Muscle of leg (tissue), 16 donors: ENCODE measurements at places on chromosomes 12 and 14. TPM values are rescaled to one million over a fixed set of nuclear protein-coding genes. Genes with fewer than 3 reads are reported as not detected.

CBLN3 gene
- total RNA-seq: 1.2 TPM

USP44 gene
- total RNA-seq: 3.4 TPM

CLEC4D gene
- total RNA-seq: not detected

TTC8 gene
- total RNA-seq: 15.9 TPM

PAX9 gene
- 0.13 TPM for total RNA-seq

SLC16A7 gene
- 9.7 TPM for total RNA-seq

SLC10A1 gene
- total RNA-seq: not detected

PZP gene
- total RNA-seq: 0.40 TPM

KIAA0586 gene
- 20.1 TPM for total RNA-seq

IFNG-AS1 gene
- 0.31 TPM for total RNA-seq

NPC2 gene
- 97.2 TPM for total RNA-seq

HCAR2 gene
- not detected for total RNA-seq

NFATC4 gene
- total RNA-seq: 54.5 TPM

VPS33A gene
- 14.0 TPM for total RNA-seq

SLCO1B1 gene
- 0.04 TPM for total RNA-seq

SLC6A13 gene
- total RNA-seq: 2.4 TPM

TAS2R30 gene
- total RNA-seq: 4.3 TPM
